ENCODE measurements at places on chromosomes 5 and 9.

DNA sequence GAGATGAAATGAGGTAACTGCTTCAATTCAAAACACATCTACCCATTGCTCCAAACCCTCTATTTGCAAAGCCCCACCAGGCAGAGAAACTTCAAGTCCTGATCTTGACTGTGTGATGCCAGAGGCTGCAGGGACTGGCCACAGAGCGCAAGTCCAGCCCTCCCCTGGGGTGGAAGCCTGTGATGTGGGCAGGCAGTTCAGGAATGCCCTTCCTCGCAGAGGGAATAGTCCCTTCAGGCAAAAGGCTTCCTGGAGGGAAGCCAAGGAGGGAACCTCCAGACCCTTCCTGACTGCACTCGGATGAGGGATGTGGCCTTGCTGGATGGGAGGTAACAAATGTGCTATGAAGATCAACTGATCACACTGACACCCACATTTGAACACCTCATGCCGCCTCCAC, 131.2 kb downstream of the SLIT3 start:
- no peak for DNase-seq

DNA sequence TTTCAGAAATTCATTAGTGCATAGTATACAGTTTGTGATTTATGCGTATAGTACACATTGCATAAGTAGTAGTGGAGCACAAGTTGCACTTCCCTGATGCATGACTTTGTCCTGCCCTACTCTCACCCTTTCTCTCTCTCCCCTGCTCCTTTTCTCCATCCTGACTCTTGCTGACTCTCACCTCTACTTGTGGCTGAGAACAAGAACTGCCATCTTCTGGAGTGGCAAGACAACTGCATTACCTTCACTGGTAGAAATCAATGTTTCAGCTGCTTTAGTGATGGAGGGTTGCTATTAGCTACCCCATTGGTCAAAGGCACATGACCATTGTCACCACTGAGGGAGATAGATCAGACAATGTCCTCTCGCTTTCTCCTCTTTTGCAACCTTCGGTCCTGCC, 26.9 kb downstream of the SPEF2 start:
- no peak for DNase-seq

DNA sequence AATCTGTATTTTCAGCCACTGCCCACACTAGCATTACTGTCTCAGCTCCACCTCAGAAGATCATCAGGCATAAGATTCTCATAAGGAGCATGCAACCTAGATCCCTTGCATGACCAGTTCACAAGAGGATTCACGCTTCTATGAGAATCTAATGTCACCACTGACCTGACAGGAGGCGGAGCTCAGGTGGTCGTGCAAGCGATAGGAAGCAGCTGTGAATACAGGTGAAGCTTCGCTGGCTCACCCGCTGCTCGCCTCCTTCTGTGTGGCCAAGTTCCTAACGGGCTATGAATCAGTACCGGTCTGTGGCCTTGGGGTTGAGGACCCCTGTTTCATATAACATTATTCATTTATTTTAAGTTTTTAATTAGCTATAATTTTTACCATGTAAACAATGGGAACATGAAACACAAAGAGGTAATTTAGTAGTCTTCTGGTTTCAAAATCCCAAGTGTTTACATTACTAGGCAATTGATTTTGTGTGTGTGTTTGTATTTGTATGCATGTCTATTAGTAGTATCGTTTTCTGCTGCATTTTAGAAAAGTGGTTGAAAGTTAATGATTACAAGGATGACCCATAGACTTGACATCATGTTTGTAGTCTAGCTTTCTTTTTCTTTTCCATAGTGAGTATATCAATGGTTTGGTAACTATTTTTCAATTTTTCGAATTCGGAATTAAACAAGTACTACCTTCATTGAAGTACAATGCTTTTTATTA, 159.4 kb downstream of the TENT4A start:
- DNase-seq, result no peak

- no peak for DNase-seq
Observed at GRCh38 chr5:137581776-137582175, 82.7 kb upstream of the SPOCK1 start.

DNA sequence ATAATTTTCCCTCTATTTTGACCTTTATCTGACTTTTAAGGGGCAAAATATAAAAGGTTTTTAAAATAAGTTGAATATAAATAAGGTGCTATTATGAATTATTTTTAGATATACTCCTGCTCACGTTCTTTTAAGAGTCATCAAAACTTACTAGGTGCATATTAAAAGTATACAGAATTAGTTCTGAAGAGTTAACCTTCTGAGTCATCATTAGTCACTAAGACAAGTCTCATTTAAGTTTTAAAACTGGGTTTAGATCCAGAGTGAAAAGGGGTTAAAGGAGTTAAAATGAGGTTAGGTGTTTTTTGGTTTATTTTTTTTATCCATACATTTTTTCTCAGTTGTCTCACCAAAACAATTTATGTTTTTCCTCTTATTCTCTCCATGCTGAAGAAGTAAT, 41.7 kb downstream of the SMIM15 start:
- no peak for DNase-seq

- no peak for DNase-seq
Observed at GRCh38 chr5:39638813-39639212, 214.0 kb upstream of the DAB2 start.

- no peak for DNase-seq
Observed at GRCh38 chr9:137607141-137607857, 1.8 kb downstream of the ARRDC1 start.

DNA sequence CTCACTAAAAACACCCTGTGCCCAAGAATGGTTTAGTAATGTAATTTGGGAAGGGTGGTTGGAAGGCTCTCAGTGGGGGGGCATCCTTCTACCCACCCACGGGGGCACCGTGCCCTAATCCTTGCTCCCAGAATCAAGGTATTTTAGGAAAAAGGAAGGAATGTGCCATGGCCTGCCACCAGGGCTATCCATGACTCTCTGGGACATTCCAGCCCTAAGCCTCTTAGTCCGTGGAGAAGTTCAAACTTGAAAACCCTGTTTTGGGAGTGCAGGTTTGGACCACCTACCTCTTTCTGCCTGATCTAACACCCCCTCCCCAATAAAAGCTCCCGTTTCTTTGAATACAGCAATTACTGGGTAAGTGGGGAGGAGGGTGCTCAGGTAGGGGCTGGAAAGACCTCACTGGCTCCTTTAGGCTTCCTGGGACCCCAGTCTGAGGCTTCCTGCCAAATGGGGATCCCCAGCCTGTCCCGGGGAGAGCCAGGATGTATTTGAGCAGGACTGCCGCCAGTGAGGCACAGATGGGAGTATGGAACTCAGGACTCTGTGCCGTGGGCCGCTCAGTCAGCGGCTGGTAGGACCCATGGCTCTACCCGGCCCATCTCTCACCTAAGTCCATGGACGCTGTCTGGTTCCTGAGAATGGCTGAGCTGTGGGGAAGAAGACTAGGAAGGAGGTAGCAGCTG, 3.6 kb upstream of the PITX1 start:
- DNase-seq, result no peak

DNA sequence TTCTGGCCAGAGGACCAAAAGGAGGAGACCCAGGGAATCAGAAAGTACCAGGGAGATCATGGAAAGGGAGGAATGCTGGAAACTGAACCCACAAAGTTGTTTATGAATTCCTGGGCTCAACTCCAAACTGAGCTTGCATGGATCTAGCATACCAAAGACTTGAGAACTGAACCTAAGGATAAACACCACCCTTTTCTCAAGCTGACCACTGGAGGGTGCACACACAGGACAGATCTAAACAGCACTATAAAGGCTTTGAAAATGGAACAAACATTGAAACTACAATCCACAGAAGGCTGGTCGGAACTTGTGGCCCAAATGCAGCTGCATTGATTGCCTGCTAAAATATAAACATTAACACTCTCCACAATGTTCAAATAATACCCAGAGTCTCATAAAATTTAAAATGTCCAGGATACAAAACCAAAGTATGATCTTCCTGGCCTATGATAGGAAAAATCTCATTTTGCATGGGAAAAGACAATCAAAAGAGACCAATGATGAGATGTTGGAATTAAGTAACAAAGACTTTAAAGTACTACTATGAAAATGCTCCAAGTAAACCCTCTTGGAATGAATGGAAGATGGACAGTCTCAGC, 15.6 kb upstream of the IRF1 start:
- no peak for DNase-seq

GRCh38 chr5:150516011-150516410, 8.1 kb downstream of the NDST1 start:
- DNase-seq, result no peak

- no peak for DNase-seq
Observed at GRCh38 chr9:134656334-134657006, 14.9 kb downstream of the COL5A1 start.

Measured in activated naive CD8-positive, alpha-beta T cell treated with anti-CD3 and anti-CD28 coated beads, Interleukin-2, amount 50 U/mL, for 24 hours (primary cell).